ENCODE measurements at places on chromosomes 11 and 22. TPM values are rescaled to one million over a fixed set of nuclear protein-coding genes. Genes with fewer than 3 reads are reported as not detected.

- H3K4me3 ChIP-seq = no peak overlapping the region
- no peak overlapping the region for H3K27ac ChIP-seq
- H3K4me1 ChIP-seq = no peaks in the 10 kb centered on the region
- DNase-seq = no peak
Observed at GRCh38 chr11:126575849-126576248, 220.4 kb downstream of the ST3GAL4 start.

ANO3 gene
- total RNA-seq = not detected

- DNase-seq = peak; percentile 55
- H3K36me3 ChIP-seq = no peaks in the 10 kb centered on the region
- H3K27ac ChIP-seq = no peak overlapping the region
- H3K4me3 ChIP-seq = no peak overlapping the region
- no peaks in the 10 kb centered on the region for H3K4me1 ChIP-seq
Observed at GRCh38 chr11:75233754-75234172, 6.8 kb upstream of the TPBGL start.

TOM1 gene
- total RNA-seq = 16.1 TPM

DNA sequence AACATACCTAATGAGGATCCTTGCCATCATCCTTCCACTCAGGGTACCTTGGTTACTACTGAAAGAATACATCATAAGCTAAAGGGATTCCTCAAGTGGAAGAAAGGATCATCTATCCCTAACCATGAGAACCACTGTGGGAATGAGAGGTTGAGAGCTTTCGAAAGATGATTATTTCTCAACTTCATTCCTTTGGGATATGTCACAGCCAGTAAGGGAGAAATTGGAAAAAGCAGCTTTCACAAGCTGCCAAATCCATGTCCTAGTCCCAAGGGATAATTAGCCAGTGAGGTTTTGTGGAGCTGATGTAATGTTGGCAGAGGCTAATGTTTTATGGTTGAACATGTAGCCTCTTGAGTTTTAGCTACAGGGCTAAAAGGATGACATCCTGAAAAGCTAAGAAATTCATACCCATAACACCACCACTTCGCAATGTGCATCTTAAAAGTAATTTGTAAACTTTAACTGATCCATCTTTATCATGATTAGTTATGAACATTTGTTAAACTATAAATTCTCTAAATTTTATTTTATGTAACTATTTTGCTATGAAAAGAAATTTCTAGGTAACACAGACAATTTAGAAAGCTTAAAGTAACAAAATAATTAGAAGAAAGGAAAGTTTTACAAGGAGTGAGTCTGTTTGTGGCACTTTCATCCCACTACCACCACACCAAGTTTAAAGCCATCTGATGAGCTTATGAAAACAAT, 123.9 kb downstream of the MRTFA start:
- peaks cover 2% of the 10 kb centered on the region for H3K4me1 ChIP-seq
- no peak overlapping the region for H3K27ac ChIP-seq
- no peak overlapping the region for H3K4me3 ChIP-seq
- H3K36me3 ChIP-seq = peaks cover 4% of the 10 kb centered on the region
- DNase-seq = no peak
- H3K27me3 ChIP-seq = no peaks in the 10 kb centered on the region

- H3K36me3 ChIP-seq = no peaks in the 10 kb centered on the region
- no peaks in the 10 kb centered on the region for H3K4me1 ChIP-seq
- H3K27me3 ChIP-seq = no peaks in the 10 kb centered on the region
- no peak overlapping the region for H3K4me3 ChIP-seq
Observed at GRCh38 chr22:33823552-33823951, 96.7 kb downstream of the LARGE1 start.

DNA sequence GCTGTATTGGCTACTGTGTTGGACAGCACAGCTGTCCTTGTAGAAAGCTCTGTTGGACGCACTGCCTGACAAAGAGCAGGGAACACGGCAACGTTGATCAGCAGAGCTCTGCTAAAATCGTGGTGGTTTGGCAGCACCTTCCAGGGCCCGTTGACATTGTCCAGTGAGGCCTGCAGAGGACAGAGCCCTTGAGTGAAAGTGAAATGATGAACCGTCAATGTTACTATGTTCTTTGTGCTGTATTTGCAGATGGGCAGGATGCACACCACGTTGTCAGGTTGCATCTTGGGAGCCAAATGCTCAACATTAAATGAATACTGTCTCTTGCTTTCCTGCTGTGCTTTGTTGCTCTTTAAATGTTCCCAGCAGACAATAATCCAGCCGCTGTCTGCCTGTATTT, 69.7 kb downstream of the NELL1 start:
- no peaks in the 10 kb centered on the region for H3K27me3 ChIP-seq
- DNase-seq = no peak
- no peak overlapping the region for H3K27ac ChIP-seq
- no peak overlapping the region for H3K4me3 ChIP-seq
- H3K4me1 ChIP-seq = no peaks in the 10 kb centered on the region
- H3K36me3 ChIP-seq = no peaks in the 10 kb centered on the region

DNA sequence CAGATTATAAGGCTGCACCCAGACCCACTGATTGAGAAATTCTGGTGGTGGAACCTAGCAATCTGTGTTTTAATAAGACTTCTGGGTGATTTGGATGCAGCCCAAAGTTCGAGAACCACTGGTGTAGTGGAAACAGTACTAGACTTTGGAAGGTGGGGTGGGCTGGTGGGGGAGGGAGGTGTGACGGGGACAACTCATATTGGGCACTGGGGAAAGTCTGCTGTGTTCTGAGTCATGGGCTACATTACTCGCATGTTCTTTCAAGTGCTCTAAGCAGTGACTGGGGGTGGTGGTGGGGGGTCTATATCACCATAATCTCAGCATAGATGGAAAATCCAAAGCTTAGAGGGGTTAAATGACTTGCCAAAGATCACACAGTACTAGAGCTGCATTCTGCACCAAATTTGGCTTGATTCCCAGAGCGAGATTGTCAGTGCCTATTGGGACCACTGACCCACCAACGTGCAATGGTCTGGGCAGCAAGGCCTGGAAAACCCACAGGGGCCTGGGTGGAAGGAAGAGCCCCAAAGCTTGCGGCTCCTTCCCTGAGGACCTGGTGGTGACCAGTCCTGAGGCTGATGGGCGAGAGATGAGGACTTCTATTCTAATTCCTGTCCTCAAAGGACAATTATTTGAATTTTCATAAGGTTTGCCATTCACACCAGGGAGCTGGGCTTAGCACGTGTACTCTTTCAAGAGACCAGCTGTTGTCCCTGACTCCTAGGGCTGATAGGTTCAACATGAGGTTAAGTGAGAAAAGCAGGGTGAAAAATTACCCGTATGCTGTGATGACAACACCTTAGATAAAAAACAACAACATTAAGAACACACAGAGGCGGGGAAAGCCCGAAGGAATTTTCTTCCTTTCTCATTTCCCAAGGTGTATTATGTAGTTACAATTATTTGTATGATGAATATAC, 77.5 kb upstream of the NARS2 start:
- H3K36me3 ChIP-seq = no peaks in the 10 kb centered on the region
- no peak overlapping the region for H3K4me3 ChIP-seq
- peak; percentile 21 for DNase-seq
- H3K27me3 ChIP-seq = no peaks in the 10 kb centered on the region

- H3K27ac ChIP-seq = peak overlapping the region; percentile 98
- peaks cover 37% of the 10 kb centered on the region for H3K36me3 ChIP-seq
- H3K27me3 ChIP-seq = no peaks in the 10 kb centered on the region
Observed at GRCh38 chr11:18393581-18394274, 635 bp upstream of the LDHA start.

DCDC1 gene
- total RNA-seq = 0.07 TPM

GRCh38 chr11:121257976-121258375, 34.6 kb upstream of the SC5D start:
- H3K36me3 ChIP-seq = no peaks in the 10 kb centered on the region
- H3K4me3 ChIP-seq = no peak overlapping the region
- no peak for DNase-seq
- no peaks in the 10 kb centered on the region for H3K4me1 ChIP-seq
- H3K27me3 ChIP-seq = peaks cover 53% of the 10 kb centered on the region

- H3K27ac ChIP-seq = no peak within 1 kb of the TSS
- no peaks in the 10 kb centered on the region for H3K36me3 ChIP-seq
- DNase-seq = no peak
Observed at GRCh38 chr11:128890543-128891368, at the start of gene KCNJ5. TSS of gene KCNJ5 (plus strand) at chr11:128891356. CDS start at chr11:128911274, 19,918 bp downstream.

DNA sequence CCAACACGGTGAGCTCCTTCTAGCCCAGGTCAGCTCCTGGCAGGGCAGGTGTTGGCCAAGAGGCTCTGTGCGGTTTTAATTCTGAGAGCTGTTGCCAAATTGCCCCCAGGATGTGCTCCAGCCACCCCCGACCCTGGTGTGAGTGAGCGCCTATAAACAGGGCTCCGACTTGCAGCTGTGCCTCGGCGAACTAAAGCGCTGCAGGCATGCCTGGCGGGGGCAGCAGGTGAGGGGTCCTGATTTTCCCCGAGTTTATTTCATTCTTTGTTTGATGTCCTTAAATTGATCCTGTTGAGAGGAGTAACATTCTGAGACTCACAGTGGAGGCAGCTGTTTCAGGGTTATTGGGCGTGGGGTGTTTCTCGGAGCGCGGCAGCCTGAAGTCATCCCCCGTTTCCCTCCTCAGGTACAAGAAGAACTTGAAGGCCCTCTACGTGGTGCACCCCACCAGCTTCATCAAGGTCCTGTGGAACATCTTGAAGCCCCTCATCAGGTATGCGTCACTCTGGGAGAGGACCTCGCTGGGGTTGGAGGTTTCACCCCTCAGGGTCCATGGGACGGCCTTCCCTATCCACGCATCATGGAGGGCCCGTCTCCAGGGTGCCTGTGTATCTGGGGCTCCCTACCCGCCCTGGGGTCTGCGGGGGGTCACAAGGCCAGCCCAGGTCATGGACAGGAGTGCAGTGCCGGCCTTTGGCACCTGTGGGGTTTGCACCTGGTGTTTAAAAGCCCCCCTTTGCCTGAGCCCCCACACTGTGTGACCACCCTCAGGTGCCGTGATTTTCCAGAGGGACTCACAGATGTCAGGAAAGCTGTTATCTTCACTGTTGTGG, 62.1 kb downstream of the ARHGAP8 start:
- H3K36me3 ChIP-seq = no peaks in the 10 kb centered on the region
- no peak for DNase-seq
- no peaks in the 10 kb centered on the region for H3K4me1 ChIP-seq

KRTAP5-8 gene
- total RNA-seq = not detected

PRR33 gene
- total RNA-seq = not detected

DNA sequence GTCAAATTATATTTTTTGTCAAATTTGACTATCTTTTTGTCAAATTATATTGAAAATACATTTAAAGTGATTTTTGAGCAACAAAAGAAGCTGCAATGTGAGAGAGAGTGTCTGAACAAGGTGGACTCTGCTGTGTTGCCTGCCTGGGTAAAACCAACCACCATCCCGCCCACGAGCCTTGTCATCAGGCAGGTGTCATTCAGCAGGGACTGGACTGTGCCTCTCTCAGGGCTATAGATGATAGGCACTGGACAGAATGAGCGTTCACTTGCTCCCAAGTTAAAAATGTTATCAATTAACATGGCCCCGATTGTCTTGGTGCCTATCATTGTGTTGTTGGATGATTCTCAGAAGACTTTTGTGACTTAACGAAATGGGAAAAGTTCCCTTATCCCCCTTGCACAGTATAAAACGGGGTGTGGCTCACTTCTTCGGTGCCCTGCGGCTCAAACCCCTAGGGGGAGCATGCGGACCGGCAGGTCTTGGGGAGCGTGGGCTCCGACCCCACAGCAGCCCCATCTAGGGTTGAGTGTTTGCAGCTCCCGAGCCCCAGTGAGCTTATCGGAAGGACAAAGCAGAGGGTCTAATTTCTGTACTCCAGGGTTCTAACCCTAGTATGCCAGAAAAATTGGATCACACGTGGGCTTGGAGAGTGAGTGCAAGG, 1.7 kb downstream of the APOL5 start:
- H3K4me1 ChIP-seq = no peaks in the 10 kb centered on the region
- H3K27ac ChIP-seq = no peak overlapping the region
- peaks cover 3% of the 10 kb centered on the region for H3K27me3 ChIP-seq
- DNase-seq = no peak

DNA sequence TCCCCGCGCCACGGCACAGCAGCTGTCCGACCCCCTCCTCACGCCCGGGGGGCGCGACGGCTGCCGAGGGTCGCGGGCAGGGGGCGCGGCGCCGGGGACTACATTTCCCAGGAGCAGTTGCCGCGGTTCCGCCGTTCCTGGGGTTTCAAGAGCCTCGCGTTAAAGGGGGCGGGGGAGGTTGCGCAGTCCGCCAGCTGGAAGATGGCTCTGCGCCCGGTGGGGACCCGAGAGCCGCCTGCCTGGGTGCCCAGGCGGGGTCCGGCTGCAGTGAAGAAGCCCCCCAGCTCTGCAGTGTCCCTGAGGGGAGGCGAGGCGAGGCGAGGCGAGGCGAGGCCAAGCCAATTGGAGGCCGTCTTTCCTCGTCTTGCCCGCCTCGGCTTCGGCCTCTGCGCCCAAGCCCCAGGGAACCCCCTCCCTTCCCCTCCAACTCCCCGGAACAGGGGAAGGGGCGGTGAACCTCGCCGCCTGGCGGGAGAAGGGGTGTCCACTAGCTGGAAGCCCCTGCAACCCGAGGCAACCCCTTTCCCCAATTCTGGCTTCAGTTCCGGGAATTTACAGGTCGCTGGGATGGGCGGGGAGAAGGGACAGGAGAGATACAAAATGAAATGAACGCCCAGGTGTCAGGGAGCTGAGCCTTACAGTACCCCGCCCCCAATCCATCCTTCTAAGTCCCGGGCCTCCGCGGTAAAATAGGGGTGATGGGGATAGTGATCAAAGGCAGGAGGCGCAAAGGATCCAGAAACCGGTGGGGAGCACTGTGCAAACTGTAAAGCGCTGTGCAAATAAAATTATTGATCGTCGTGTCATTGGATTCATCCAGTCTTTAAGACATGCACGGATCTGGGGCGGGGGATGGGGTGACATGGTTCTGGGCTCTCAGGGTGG, 5.2 kb upstream of the GCAT start:
- no peak overlapping the region for H3K27ac ChIP-seq
- H3K4me3 ChIP-seq = peak overlapping the region; percentile 56
- H3K4me1 ChIP-seq = peaks cover 27% of the 10 kb centered on the region
- H3K36me3 ChIP-seq = no peaks in the 10 kb centered on the region
- DNase-seq = no peak

DNA sequence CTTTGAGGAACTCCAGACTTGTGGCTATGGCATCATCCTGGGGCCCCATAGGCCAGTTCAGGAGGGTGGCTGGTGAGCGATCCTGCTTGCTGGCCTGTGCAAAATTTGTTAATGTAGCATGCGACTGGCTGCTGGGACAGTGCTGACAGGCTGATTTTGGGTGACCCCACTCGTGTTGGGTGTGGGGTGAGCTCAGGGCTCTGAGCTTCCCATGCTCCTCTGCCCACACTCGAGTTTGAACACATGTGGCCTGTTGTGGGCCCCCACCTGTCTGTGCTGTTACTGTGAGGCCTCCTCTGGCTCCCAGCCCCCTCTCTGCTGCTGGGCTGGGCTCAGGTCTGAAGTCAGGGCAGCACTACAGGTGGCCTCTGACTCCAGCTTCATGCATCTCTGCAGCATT, 64.4 kb upstream of the MYEOV start:
- no peaks in the 10 kb centered on the region for H3K4me1 ChIP-seq
- DNase-seq = peak; percentile 15
- peaks cover 29% of the 10 kb centered on the region for H3K27me3 ChIP-seq
- no peak overlapping the region for H3K4me3 ChIP-seq
- H3K36me3 ChIP-seq = peaks cover 1% of the 10 kb centered on the region

GRCh38 chr11:76805206-76805913, 22.2 kb downstream of the TSKU start:
- peaks cover 12% of the 10 kb centered on the region for H3K27me3 ChIP-seq
- H3K4me1 ChIP-seq = peaks cover 32% of the 10 kb centered on the region
- DNase-seq = peak; percentile 73
- H3K4me3 ChIP-seq = no peak overlapping the region

GRCh38 chr11:68047437-68048290, 8.8 kb downstream of the TCIRG1 start:
- no peak for DNase-seq
- no peaks in the 10 kb centered on the region for H3K27me3 ChIP-seq
- peaks cover 21% of the 10 kb centered on the region for H3K36me3 ChIP-seq
- no peak overlapping the region for H3K4me3 ChIP-seq
- H3K27ac ChIP-seq = no peak overlapping the region
- H3K4me1 ChIP-seq = no peaks in the 10 kb centered on the region

All from activated CD8-positive, alpha-beta memory T cell treated with anti-CD3 and anti-CD28 coated beads, Interleukin-2, amount 10 ng/mL, durations not matched to agents 7 days and 5 days (primary cell).